Fibroblast of lung (primary cell): ENCODE measurements at places on chromosomes 2 and 18. TPM values are rescaled to one million over a fixed set of nuclear protein-coding genes. Genes with fewer than 3 reads are reported as not detected.

DNA sequence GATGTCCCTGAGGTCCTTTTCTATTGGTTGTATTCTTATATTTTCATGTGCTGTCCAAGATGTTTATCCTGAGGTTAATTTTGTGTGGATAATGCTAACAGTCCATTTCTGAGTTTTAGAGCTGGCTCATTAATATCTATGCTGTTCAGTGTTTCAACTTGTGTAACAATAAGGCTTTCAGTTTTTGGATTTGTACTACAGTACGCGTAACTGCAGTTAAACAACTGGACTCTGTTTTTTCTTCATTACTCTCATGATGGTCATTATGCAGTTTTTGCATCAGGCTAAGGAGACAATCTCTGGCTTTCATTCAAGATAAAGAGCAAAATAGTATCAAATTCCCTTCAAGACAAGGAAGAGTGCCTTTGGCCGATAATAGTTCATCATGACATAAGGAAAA lies 1364.8 kb downstream of the DPP10 start:
- no peak overlapping the region for H3K4me3 ChIP-seq
- DNase-seq: no peak
- H3K27ac ChIP-seq: no peak overlapping the region
- H3K4me1 ChIP-seq: no peaks in the 10 kb centered on the region
- H3K27me3 ChIP-seq: no peaks in the 10 kb centered on the region
- no peaks in the 10 kb centered on the region for H3K36me3 ChIP-seq

GRCh38 chr2:137348301-137348700 lies 583.0 kb downstream of the THSD7B start:
- no peaks in the 10 kb centered on the region for H3K27me3 ChIP-seq
- no peak overlapping the region for H3K4me3 ChIP-seq
- H3K36me3 ChIP-seq: no peaks in the 10 kb centered on the region
- DNase-seq: no peak
- no peaks in the 10 kb centered on the region for H3K4me1 ChIP-seq

- no peaks in the 10 kb centered on the region for H3K27me3 ChIP-seq
- H3K4me3 ChIP-seq: no peak overlapping the region
- peak; percentile 68 for DNase-seq
- peaks cover 3% of the 10 kb centered on the region for H3K4me1 ChIP-seq
Observed at GRCh38 chr2:38620282-38620977, 17.7 kb upstream of the HNRNPLL start.

DNA sequence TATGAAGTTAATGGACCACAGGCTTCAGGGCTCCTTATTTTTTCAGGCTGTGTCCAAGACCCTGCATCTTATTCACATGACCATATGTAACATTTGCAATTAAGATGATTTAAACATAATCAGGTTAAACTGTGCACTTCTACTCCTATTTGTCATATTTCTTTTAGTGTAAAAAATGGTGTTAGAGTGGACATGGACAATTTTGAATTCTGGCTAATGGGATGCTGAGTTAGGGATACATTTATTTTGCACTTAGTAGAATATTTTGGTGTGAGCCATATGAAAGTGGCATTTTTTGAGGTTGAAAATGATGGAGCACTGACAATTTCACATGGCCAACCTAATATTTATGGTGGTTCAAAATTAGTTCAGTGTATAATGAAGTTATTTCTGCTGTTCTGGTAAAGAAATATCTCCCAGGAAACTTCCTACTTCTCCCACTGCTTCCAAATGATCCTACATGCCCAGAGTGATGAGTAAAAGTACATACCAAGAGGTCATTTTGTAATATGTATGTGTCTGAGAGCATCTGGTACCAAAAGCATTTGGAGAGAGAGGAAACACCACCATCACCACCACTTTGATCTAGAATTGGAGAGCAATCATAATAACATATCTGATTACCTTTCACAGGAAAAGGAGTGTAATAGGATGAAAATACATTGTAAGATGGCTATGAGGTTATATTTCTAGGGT lies 36.0 kb downstream of the GULP1 start:
- no peak overlapping the region for H3K27ac ChIP-seq
- no peaks in the 10 kb centered on the region for H3K27me3 ChIP-seq
- H3K4me1 ChIP-seq: peaks cover 6% of the 10 kb centered on the region
- DNase-seq: no peak

Gene SNED1
- 39.5 and 53.2 TPM in 2 replicates for total RNA-seq
